Neuronal stem cell (in vitro differentiated cells): ENCODE measurements at places on chromosomes 12 and 14.

GRCh38 chr12:18283831-18284230 is 22.5 kb downstream of the PIK3C2G start:
- DNase-seq = no peak

- DNase-seq = no peak
These were observed 173.0 kb downstream of the CALM1 start for GRCh38 chr14:90569606-90570387.

- no peak for DNase-seq
These were observed 741.8 kb downstream of the TMEM121 start for GRCh38 chr14:106268013-106268727.

DNA sequence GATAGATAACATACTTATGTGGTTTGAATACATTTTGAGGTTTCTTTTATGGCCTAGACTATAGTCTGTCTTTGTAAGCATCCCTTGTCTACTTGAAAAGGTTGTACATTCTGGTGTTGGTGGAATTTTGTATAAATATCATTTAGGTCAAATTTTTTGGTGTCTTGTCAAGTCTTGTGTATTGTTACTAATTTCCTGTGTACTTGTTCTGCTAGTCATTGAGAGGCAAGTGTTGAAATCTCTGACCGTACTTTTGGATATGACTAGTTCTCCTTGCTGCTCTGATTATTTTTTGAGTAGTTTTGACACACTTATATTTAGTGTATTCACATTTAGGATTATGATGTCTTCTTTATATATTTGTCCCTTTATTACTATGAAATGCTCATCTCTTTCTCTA is 219.6 kb downstream of the CCDC91 start:
- DNase-seq = no peak

DNA sequence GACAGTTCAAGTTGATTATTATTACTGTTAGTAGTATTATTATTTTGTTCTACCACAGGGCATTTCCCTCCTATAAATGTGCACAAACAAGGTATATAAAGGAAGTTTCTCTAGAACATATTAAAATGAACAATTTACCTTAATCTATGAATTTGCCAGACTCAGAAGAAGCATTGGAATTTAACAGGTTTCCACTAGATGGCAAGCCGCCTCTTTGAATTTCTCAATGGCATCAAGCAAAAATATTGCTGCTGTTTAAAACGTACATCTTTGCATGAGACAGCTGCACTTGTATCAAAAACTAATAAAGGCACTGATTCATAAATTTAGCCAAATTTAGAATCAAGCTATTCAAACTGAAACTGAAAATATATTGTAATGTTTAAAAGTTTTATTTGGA is 34.6 kb upstream of the MIS18BP1 start:
- no peak for DNase-seq

DNA sequence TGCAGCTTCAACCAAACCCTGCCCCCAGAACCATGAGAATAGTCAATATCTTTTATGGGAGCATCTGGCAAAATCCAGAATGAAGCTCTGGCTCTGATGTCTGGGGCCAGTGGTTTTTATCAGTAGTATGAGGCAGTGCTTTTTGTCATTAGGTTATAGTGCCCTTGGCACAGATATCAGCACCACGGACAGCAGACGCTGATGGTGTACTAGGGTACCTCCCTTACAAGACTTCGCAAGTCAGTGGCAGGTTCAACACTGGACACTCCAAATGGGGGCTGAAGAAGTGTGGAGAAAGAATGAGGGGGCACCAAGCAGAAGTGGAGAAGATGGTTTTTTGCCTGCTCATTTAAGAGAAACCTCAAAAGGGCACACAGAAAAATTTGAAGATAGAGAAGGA is 68.2 kb upstream of the E2F7 start:
- DNase-seq = peak; percentile 59

GRCh38 chr12:46043972-46044520 is 53.7 kb upstream of the SCAF11 start:
- no peak for DNase-seq

GRCh38 chr12:59041241-59042121 is 121.2 kb upstream of the LRIG3 start:
- no peak for DNase-seq

- DNase-seq = no peak
These were observed 193.9 kb downstream of the EMP1 start for GRCh38 chr12:13390381-13390861.

DNA sequence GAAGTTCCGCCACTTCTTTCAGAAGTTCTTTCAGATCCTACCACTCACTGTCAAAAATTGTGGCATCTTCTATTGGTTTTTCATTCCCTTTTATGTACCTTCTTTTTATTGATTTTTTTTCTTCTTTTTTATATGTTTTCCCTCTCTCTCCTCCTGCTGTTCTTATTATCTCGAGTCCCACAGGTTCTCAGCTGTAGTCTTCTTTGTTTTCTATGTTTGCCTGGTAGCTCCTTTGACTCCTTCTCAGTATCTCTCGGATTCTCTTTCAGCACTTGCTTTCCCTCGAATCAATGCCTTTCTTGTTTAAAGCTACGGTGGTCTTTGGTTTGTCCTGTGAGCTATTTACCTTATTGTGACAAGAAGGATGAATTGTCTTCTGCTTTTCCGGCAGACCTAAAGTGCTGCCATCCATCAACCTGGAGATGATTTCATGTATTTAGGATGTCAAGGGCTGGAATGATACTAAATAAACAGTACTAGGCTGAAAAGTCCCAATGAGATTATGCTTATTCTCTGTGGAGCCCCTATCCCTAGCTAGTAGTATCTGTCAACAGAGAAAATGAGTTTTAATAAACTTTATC is 541.7 kb downstream of the NOVA1 start:
- DNase-seq = no peak

DNA sequence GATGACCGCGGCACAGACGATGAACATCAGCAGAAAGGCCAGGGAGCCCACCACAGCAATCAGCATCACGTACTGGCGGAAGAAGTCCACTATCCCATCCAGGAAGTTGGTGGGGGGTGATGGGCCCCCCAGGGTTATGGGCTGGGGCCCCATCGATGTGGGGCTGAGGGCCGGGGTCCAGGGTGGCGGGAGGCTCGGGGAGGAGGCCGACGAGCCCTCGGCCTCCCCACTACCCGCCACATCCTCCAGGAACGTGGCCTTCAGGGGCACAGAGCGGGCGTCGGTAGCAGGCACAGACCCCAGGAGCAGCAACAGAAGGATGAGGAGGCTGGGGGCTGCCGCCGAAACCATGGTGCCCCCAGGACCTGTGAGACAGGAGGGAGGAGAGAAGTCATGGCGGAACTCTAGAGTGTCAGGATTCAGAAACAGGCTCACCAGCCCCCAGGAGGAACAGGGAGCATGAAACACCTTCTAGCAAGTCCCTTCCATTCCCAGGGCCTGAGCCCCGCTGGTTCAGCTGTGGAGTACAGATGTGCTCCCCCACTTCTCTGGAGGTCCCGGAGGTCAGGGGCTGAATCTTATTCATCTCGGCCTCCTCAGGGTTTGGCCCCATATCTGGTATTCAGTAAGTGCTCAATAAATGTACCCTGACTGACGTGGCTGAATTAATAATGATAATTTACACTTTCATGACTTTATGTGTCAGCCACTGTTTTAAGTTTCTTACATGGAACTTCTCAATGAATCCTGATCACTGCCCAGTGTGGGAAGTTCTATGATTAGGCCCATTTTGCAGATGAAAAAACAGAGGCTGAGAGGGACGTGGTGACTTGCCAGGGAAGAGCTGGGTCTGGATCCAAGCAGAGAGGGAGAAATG is 5.6 kb downstream of the TMEM119 start:
- DNase-seq = no peak

- no peak for DNase-seq
These were observed 19.6 kb downstream of the PIWIL1 start for GRCh38 chr12:130357241-130357640.

DNA sequence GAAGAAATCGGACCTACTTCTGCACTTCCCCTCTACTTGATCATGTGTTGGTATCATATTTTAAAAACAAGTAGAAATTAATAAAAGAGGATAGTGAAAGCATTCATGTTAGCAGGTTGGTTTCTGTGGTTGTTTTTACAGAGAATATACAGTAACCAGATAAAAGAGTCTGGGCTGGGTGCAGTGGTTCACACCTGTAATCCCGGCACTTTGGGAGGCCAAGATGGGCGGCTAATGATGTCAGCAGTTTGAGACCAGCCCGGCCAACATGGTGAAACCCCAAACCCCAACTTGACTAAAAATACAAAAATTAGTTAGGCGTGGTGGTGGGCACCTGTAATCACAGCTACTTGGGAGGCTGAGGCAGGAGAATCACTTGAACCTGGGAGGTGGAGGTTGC is 55.9 kb downstream of the LRP6 start:
- DNase-seq = no peak

GRCh38 chr12:111557271-111558106 is 41.6 kb downstream of the ATXN2 start:
- DNase-seq = no peak

- DNase-seq = no peak
These were observed 573 bp downstream of the ARL6IP4 start for GRCh38 chr12:122981036-122981471.

DNA sequence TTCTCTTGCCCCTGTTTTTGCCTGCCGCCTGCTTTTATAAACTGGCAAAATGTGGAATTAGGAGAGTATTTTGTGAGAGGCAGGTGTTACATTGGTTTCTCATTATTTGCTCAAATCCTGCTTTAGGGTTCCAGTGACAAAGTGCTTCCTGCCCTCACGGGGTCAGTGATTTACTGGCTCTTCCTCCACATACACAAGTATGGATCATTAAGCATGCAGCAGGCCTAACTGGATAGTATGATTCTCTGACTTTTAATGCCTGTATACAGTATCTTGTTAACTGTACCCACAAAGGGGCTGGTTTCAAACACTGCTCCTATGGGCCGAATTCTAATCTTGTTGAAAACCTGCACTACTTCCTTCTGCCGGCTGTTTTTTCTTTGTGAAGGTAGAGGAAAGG is 63.2 kb downstream of the PTCSC3 start:
- no peak for DNase-seq

DNA sequence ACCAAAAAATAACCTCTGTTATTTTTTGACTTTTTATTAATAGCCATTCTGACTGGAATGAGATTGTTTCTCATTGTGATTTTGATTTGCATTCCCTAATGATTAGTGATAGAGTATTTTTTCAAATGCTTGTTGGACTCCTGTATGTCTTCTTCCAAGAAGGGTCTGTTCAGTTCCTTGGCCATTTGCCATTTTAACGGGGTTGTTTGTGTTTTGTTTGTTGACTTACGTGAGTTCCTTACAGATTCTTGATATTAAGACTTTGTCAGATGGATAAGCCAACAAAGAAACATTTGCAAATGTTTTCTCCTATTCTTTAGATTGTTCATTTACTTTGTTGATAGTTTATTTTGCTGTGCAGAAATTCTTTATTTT is 651.6 kb upstream of the LRFN5 start:
- no peak for DNase-seq

DNA sequence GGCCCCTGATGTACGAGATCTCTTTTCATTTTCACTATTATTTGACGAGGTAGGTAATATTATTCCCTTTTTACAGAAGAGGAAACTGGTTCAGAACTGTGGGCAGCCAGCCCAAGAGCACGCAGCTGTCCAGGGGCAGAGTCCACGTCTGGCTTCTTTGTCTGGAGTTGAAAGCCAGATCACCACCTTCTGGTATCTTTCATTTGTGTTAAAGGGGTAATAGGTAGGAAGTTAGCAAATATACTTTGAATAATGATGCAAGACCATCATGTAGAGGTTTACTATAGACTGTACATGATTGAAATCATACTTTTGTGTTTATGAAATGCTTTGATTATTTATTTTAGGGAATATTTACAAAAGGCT is 144.1 kb upstream of the AMIGO2 start:
- DNase-seq = no peak

DNA sequence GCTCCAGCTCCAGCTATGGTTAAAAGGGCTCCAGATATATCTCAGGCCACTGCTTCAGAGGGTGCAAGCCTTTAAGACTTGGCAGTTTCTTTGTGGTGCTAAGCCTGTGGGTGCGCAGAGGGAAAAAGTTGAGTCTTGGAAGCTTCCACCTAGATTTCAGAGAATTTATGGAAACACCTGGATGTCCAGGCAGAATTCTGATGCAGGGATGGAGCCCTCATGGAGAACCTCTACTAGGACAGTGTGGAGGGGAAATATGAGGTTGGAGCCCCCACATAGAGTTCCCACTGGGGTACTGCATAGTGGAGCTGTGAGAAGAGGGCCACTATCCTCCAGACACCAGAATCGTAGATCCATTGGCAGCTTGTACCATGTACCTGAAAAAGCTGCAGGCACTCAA is 69.9 kb downstream of the SDR9C7 start:
- no peak for DNase-seq

DNA sequence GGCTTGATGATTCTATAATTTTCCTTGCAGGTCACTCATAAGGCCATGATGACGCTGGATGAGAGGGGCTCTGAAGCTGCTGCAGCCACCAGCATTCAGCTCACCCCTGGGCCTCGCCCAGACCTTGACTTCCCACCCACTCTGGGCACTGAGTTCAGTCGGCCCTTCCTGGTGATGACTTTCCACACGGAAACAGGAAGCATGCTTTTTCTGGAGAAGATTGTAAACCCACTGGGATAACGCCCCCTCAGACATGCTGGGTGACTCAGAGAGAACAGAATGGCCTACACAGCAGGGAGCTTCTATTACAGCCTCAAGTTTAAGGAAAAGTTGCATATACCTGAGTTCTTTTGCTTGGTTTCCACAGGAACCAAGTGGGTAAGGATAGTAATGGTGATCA is 34.3 kb downstream of the SERPINA3 start:
- DNase-seq = no peak
